Activated CD4-positive, CD25-positive, alpha-beta regulatory T cell (primary cell): ENCODE measurements at places on chromosomes 12 and 14.

DNA sequence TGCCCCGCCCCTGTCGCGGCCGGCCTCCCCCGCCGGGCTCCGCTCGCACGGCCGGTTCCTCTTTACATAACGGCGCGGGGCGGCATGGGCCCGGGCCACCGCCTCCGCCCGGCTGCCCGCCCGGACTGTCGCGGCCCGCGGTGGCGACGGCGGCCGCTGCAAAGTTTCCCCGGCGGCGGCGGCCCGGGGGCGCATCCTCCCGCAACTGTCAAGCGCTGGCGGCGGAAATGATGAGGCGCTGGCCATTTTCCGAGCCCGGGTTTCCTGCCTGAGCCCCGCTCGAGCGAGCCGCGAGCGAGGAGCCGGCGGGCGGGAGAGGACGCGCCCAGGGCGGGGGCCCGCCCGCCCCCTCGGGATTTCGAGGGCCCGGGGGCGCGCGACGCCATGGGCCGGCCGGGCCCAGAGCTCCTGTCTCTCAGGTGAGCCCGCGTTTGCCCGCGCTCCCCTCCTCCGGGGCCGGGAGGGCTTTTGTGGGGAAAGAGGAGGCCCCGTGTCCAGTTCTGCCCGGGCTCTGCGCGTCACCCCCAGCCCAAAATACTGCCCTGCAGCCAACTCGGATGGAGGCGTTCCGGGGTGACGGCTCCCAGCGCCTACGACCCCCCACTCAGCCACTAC is at the start of gene SH2B3:
SH2B3 (plus strand) TSS at position 65 of the 615 bp plus-strand sequence. CDS start 12,223 bp downstream, outside the sequence.
- peak; percentile 79 for DNase-seq

DNA sequence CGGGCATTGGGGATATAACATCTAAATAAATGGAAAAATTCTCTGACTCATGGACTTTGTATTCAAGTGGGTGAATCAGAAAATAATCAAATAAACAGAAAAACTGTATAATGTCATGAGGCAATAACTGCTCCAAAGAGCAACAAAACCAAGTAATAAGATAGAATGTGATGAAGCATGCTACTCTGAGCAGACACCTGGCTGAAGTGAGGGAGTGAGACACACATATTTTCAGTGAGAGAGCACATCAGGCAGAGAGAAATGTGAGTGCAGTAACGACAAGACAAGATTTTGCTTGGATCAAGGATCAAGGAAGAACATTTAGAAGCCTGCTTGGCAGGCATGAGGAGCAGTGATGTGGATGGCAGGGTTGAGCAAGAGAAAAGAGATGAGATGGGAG is 75.8 kb upstream of the CCDC91 start:
- no peak for DNase-seq

GRCh38 chr14:100755649-100756048 is 29.0 kb downstream of the DLK1 start:
- no peak for DNase-seq

- no peak for DNase-seq
Measured at GRCh38 chr14:103122947-103123633, at the start of gene TNFAIP2. TNFAIP2 (plus strand) TSS chr14:103123461; CDS start chr14:103126458, 2,997 bp downstream.

DNA sequence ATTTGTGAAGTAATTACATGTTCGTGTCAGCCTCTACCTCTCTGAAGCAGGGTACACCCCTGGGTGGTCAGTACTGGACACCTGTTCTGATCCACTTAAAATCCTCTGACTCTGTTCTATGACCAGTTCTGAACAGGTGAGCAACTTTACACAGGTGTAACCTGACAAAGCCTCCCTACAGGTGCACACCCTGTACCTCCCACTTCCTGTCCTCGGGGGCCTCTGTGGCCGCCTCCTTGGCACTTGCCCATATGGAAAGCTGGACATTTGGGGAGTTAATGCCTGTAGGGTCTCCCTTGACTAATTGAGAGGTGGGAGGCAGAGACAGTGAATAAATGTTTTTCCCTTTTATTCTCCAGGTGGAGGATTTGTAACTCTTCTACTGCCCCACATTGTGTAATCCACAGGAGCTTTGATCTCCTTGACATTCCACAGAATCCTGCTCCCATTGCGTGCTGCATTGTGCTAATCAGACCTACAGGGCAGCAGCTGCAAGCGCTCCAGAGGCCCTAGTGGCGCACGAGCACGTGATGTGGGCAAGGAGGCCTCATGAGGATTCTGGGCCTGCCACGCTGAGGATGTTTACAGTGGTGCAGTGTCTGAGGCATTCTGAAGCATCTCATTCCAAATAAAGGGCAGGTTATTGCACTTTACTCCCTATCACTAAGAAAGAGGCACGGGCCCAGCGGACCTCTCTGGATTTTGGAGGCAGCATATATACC is 45.8 kb upstream of the BATF start:
- no peak for DNase-seq

GRCh38 chr12:24198936-24199671 is 249.6 kb upstream of the SOX5 start:
- DNase-seq: no peak
